ENCODE measurements at places on chromosomes 1 and 21. TPM values are rescaled to one million over a fixed set of nuclear protein-coding genes. Genes with fewer than 3 reads are reported as not detected.

RCAN1 gene
- total RNA-seq, result 9.7 TPM

- H3K27me3 ChIP-seq, result no peaks in the 10 kb centered on the region
- H3K36me3 ChIP-seq, result no peaks in the 10 kb centered on the region
- no peaks in the 10 kb centered on the region for H3K4me1 ChIP-seq
- H3K27ac ChIP-seq, result no peak overlapping the region
- H3K4me3 ChIP-seq, result no peak overlapping the region
- DNase-seq, result no peak
These were observed 32.8 kb upstream of the PSMB2 start for GRCh38 chr1:35674111-35674510.

- no peaks in the 10 kb centered on the region for H3K27me3 ChIP-seq
- H3K4me3 ChIP-seq, result no peak overlapping the region
- H3K27ac ChIP-seq, result no peak overlapping the region
- no peaks in the 10 kb centered on the region for H3K4me1 ChIP-seq
- no peak for DNase-seq
- H3K36me3 ChIP-seq, result no peaks in the 10 kb centered on the region
These were observed 373.4 kb upstream of the TMPRSS15 start for GRCh38 chr21:18776936-18777335.

- no peak overlapping the region for H3K27ac ChIP-seq
- no peaks in the 10 kb centered on the region for H3K36me3 ChIP-seq
- no peak overlapping the region for H3K4me3 ChIP-seq
- H3K4me1 ChIP-seq, result peaks cover 53% of the 10 kb centered on the region
- no peaks in the 10 kb centered on the region for H3K27me3 ChIP-seq
These were observed 72.6 kb downstream of the ST3GAL3 start for GRCh38 chr1:43779805-43780403.

GRCh38 chr1:14138135-14138506 is 438.1 kb downstream of the PRDM2 start:
- H3K27me3 ChIP-seq, result peaks cover 16% of the 10 kb centered on the region
- H3K4me1 ChIP-seq, result no peaks in the 10 kb centered on the region
- DNase-seq, result no peak
- H3K36me3 ChIP-seq, result no peaks in the 10 kb centered on the region
- no peak overlapping the region for H3K27ac ChIP-seq

UBE4B gene
- 44.7 TPM for total RNA-seq

DNA sequence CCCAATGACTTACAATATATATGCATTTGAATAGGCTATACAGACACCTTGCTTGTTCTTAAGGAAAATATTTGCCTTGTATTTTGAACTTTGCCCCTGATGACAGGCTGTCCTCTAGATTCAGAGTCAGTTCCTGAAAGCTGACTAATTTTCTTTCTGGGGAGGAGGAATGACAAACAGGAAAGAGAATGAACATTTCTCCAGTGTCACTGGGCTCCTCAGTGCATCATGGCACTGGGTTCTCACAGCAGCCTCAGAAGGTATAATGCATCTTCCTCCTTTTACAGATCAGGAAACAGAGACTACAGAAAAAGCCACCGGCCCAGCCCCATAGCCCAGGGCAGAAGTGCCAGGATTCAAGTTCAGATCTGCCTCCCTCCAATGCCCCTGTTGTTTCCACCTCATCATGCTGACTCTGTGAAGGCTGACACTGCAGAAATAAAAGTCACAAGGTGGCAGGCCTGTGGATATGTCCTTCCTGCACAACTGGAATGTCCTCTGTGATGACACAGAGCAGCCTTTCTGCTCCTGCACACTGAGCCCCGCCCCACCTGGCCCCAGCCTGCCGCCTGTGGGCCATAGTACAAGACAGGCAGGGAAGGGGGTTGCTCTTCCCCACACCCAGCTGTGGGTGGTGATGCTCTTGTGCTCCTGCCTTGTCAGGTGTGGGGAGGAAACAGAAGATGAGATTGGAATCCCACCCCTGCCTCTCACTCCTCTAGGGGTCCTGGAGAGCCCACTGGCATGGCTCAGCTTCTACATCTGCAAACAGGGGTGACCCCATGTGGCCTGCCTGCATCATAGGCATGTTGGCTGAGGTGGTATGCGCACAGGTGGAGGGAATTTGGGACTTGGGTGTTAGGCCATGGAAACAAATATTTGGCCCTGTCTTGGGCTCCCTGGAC is 6.4 kb downstream of the TTC22 start:
- no peaks in the 10 kb centered on the region for H3K36me3 ChIP-seq
- DNase-seq, result no peak
- no peak overlapping the region for H3K4me3 ChIP-seq
- peaks cover 6% of the 10 kb centered on the region for H3K4me1 ChIP-seq
- H3K27me3 ChIP-seq, result no peaks in the 10 kb centered on the region

TNNI3K gene
- 0.49 TPM for total RNA-seq

GRCh38 chr1:10146391-10146790 is 64.0 kb upstream of the KIF1B start:
- H3K27ac ChIP-seq, result no peak overlapping the region
- no peaks in the 10 kb centered on the region for H3K4me1 ChIP-seq
- no peaks in the 10 kb centered on the region for H3K27me3 ChIP-seq
- no peak for DNase-seq
- H3K4me3 ChIP-seq, result no peak overlapping the region
- no peaks in the 10 kb centered on the region for H3K36me3 ChIP-seq

SHISAL2A gene
- not detected for total RNA-seq

TTC22 gene
- 1.8 TPM for total RNA-seq

GRCh38 chr1:66747501-66747900 is 4.8 kb upstream of the DYNLT5 start:
- no peak overlapping the region for H3K4me3 ChIP-seq
- no peak for DNase-seq
- H3K27ac ChIP-seq, result no peak overlapping the region
- no peaks in the 10 kb centered on the region for H3K4me1 ChIP-seq
- no peaks in the 10 kb centered on the region for H3K36me3 ChIP-seq

GRCh38 chr1:63063367-63063766 is 259.0 kb upstream of the FOXD3 start:
- no peak for DNase-seq
- no peaks in the 10 kb centered on the region for H3K27me3 ChIP-seq
- no peaks in the 10 kb centered on the region for H3K4me1 ChIP-seq
- no peaks in the 10 kb centered on the region for H3K36me3 ChIP-seq
- H3K27ac ChIP-seq, result no peak overlapping the region

WDR3 gene
- 70.5 TPM for total RNA-seq

GRCh38 chr1:99676876-99677275 is 31.0 kb downstream of the PALMD start:
- no peak overlapping the region for H3K27ac ChIP-seq
- DNase-seq, result no peak
- no peak overlapping the region for H3K4me3 ChIP-seq
- no peaks in the 10 kb centered on the region for H3K27me3 ChIP-seq
- H3K36me3 ChIP-seq, result no peaks in the 10 kb centered on the region

ITLN2 gene
- total RNA-seq, result 0.20 TPM

DNA sequence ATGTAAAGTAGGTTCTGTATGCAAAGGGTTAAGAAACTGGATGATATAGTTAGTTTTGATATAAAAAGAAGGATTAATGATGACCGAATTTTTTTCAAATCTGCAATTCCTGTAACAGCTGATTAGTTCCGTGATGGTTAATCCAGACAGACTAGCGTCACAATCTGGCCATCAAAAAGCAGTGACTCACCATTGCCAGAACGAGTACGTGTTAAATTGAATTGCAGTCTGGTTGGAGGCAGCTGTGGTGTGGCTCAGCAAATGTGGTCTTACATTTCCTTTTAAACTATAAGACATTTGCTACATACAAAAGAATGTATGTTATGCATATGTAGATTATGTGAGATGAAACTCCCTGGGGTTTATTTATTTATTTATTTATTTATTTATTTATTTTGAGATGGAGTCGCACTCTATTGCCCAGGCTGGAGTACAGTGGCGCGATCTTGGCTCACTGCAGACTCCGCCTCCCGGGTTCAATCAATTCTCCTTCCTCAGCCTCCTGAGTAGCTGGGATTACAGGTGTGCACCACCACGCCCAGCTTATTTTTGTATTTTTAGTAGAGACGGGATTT is 139.8 kb downstream of the RYR2 start:
- no peaks in the 10 kb centered on the region for H3K4me1 ChIP-seq
- no peak overlapping the region for H3K27ac ChIP-seq
- H3K36me3 ChIP-seq, result no peaks in the 10 kb centered on the region
- H3K4me3 ChIP-seq, result no peak overlapping the region
- no peaks in the 10 kb centered on the region for H3K27me3 ChIP-seq

DNA sequence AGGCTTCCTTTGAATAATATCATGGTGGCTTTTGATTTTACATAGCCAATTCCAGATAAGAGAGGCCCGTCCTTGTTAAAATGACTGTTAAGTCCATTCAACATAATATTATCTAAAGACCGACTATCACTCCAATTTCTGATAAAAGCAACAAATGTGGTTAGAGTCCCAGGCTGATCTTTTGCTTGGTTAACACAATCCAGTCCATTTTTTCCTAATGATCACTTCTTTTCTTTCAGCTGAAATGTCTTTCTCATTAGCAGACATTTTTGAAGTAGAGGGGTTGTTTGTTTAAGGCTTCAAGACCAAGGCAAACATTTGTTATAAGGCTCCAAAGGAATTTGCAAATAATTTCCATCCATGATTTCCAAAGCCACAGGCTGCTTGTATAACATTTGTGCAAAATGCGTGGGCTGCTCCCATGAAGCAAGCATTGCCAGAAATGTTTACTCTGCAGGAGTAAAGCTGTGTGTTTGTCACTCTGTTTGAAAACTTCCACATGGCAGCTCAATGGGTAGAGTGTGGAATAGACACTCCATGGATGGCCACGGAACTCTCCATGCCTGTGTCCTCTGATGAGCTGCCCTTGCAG is 111.5 kb downstream of the PSMG1 start:
- H3K4me1 ChIP-seq, result no peaks in the 10 kb centered on the region
- H3K4me3 ChIP-seq, result no peak overlapping the region
- DNase-seq, result no peak
- no peaks in the 10 kb centered on the region for H3K27me3 ChIP-seq

C1QB gene
- 0.32 TPM for total RNA-seq

- H3K4me1 ChIP-seq, result peaks cover 49% of the 10 kb centered on the region
- no peaks in the 10 kb centered on the region for H3K36me3 ChIP-seq
- no peak overlapping the region for H3K4me3 ChIP-seq
- no peaks in the 10 kb centered on the region for H3K27me3 ChIP-seq
- H3K27ac ChIP-seq, result peak overlapping the region; percentile 30
These were observed 342.7 kb upstream of the NR5A2 start for GRCh38 chr1:199684686-199685273.

- H3K27ac ChIP-seq, result no peak overlapping the region
- no peak overlapping the region for H3K4me3 ChIP-seq
- no peaks in the 10 kb centered on the region for H3K27me3 ChIP-seq
- DNase-seq, result no peak
- no peaks in the 10 kb centered on the region for H3K4me1 ChIP-seq
These were observed 112.1 kb upstream of the NEGR1 start for GRCh38 chr1:72394457-72394856.

GRCh38 chr1:27884006-27884954 is 11.9 kb downstream of the THEMIS2 start:
- DNase-seq, result no peak
- no peaks in the 10 kb centered on the region for H3K4me1 ChIP-seq
- no peak overlapping the region for H3K27ac ChIP-seq

- no peaks in the 10 kb centered on the region for H3K27me3 ChIP-seq
- H3K4me3 ChIP-seq, result no peak overlapping the region
- no peaks in the 10 kb centered on the region for H3K4me1 ChIP-seq
- no peak for DNase-seq
- no peaks in the 10 kb centered on the region for H3K36me3 ChIP-seq
- H3K27ac ChIP-seq, result no peak overlapping the region
These were observed 28.9 kb upstream of the LYPLAL1 start for GRCh38 chr1:219144658-219145315.

CORT gene
- 0.84 TPM for total RNA-seq

RNF186 gene
- total RNA-seq, result not detected

NRAS gene
- total RNA-seq, result 48.0 TPM

DNA sequence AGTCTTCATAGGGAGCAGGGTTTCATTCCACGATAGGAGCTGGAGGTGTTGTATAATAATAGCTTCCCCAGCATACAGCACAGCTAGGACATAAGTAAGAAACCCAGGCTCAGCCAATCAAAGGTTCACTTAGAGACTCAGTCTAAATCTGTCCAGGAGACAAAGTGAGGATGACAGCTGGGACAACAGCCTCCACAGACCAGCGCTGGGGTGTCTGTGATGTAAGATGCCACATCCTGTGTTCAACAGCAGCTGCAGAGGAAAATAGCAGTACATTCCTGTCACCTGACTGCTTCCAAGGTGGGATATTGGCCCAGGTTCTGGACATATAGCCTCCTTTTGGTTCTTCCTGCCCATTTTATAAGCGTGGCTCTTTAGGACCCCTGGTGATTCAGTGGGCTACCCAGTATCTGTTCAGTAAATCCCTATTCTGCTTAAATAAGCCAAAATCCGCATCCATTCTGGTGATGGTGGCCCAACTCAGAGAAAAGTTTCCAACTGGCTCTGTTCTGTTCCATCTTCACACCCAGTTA is 176.8 kb upstream of the SYT6 start:
- no peak for DNase-seq
- H3K27me3 ChIP-seq, result peaks cover 31% of the 10 kb centered on the region
- H3K4me3 ChIP-seq, result no peak overlapping the region
- no peak overlapping the region for H3K27ac ChIP-seq

DNA sequence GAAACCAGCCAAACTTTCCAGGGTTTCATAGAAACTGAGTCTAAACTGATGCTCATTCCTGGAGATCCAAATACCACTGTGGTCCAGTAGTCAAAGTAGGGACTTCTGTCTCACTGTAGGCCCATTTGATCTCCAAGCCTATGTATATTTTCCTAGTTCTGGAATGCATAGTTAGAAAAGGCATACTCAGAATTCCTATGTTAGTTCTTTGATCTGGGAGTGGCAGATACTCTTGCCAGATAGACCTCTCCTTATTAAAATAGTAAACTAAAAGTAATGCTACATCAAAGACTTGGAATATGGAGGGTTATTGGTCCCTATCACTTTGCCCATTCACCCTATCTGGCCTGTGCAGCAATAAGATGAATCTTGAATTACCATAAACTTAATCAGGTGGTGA is 10.4 kb upstream of the SGIP1 start:
- H3K27me3 ChIP-seq, result no peaks in the 10 kb centered on the region
- no peak for DNase-seq
- H3K4me1 ChIP-seq, result no peaks in the 10 kb centered on the region

- no peaks in the 10 kb centered on the region for H3K4me1 ChIP-seq
- H3K27me3 ChIP-seq, result no peaks in the 10 kb centered on the region
- DNase-seq, result no peak
- H3K27ac ChIP-seq, result no peak overlapping the region
These were observed 332.7 kb downstream of the CHRM3 start for GRCh38 chr1:239718997-239719628.

GRCh38 chr1:14968251-14968851 is 185.2 kb upstream of the TMEM51 start:
- peaks cover 4% of the 10 kb centered on the region for H3K4me1 ChIP-seq
- no peak for DNase-seq
- no peak overlapping the region for H3K4me3 ChIP-seq
- H3K27me3 ChIP-seq, result no peaks in the 10 kb centered on the region
- H3K27ac ChIP-seq, result no peak overlapping the region

Data from HCT116 (cell line).